ENCODE measurements at places on chromosomes 12 and 14. TPM values are rescaled to one million over a fixed set of nuclear protein-coding genes. Genes with fewer than 3 reads are reported as not detected.

BDKRB2 gene
- 0.49 TPM for total RNA-seq

GLT1D1 gene
- 11.8 TPM for total RNA-seq

OTOGL gene
- total RNA-seq, result 0.27 TPM

SUOX gene
- total RNA-seq, result 36.0 TPM

TAS2R20 gene
- 0.44 TPM for total RNA-seq

CLEC7A gene
- total RNA-seq, result 1.3 TPM

NOXRED1 gene
- total RNA-seq, result 0.14 TPM

IL31 gene
- total RNA-seq, result not detected

IFNG gene
- total RNA-seq, result not detected

HOXC13 gene
- total RNA-seq, result not detected

MYH6 gene
- 1,823 TPM for total RNA-seq

AQP5 gene
- 0.41 TPM for total RNA-seq

LRCOL1 gene
- not detected for total RNA-seq

LRFN5 gene
- total RNA-seq, result 0.30 TPM

VRTN gene
- total RNA-seq, result not detected

CEP128 gene
- 2.3 TPM for total RNA-seq

KLRC2 gene
- not detected for total RNA-seq

CCDC177 gene
- total RNA-seq, result not detected

KLRC1 gene
- not detected for total RNA-seq

NAB2 gene
- total RNA-seq, result 10.1 TPM

PLEKHA5 gene
- total RNA-seq, result 60.8 TPM

TRHDE gene
- total RNA-seq, result 0.96 TPM

SERPINA10 gene
- total RNA-seq, result not detected

MARK3 gene
- total RNA-seq, result 103 TPM

TAS2R19 gene
- 0.38 TPM for total RNA-seq

CD163 gene
- 44.7 TPM for total RNA-seq

KLHL33 gene
- total RNA-seq, result 0.33 TPM

PLA2G1B gene
- total RNA-seq, result not detected

LALBA gene
- total RNA-seq, result not detected

PAPLN gene
- 1.2 TPM for total RNA-seq

ZNF268 gene
- total RNA-seq, result 8.2 TPM

KCNH3 gene
- 0.41 TPM for total RNA-seq

PRB2 gene
- not detected for total RNA-seq

FAM186B gene
- total RNA-seq, result 0.33 TPM

NOS1 gene
- 0.22 TPM for total RNA-seq

CLEC4A gene
- total RNA-seq, result 1.5 TPM

SRRM4 gene
- 0.19 TPM for total RNA-seq

TMTC1 gene
- total RNA-seq, result 38.4 TPM

TSPAN9 gene
- 305 TPM for total RNA-seq

ALDH1L2 gene
- total RNA-seq, result 3.0 TPM

ACTR6 gene
- 18.3 TPM for total RNA-seq

OR4K13 gene
- total RNA-seq, result not detected
